ENCODE measurements at places on chromosomes 3 and 15.

- no peak for DNase-seq
Observed at GRCh38 chr3:69079269-69080159, 651 bp downstream of the UBA3 start.

GRCh38 chr3:11547498-11547897, 96.2 kb downstream of the VGLL4 start:
- DNase-seq, result no peak

DNA sequence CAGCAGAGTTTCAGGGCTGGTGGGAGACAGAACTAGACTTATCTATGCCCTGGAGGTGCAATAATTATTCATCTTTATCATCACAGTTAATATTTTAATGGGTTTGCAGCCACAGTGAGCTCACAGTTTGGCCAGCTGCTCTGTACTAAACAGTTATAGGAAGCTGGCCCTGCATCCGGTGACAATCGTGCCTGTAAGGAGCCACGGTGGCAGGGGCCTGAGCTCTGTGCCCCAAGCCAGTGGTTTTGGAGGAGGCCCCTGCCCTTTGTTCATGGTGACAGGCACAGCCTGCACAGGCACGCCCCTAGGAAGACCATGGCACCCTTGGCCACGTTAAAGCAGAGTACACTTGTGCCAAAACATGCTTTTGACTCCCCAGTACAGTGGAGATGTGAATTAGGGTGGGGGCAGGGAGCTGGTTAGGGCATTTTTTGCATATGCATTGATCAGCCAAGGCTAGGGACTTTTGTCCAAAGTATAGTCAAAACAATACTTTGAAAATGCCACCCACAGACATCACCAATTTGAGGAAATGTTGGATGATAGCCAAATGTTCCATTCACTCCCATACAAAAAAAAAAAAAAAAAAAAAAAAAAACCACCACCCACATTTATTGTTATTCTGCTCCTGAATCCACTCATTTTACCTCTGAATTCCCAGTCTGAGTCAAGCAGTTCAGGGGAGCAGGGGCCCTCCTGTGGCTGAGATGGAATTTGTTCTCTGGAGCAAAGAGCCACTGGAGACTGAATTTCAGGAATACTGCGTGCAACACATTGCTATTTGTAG, 3.4 kb upstream of the RFTN1 start:
- no peak for DNase-seq

DNA sequence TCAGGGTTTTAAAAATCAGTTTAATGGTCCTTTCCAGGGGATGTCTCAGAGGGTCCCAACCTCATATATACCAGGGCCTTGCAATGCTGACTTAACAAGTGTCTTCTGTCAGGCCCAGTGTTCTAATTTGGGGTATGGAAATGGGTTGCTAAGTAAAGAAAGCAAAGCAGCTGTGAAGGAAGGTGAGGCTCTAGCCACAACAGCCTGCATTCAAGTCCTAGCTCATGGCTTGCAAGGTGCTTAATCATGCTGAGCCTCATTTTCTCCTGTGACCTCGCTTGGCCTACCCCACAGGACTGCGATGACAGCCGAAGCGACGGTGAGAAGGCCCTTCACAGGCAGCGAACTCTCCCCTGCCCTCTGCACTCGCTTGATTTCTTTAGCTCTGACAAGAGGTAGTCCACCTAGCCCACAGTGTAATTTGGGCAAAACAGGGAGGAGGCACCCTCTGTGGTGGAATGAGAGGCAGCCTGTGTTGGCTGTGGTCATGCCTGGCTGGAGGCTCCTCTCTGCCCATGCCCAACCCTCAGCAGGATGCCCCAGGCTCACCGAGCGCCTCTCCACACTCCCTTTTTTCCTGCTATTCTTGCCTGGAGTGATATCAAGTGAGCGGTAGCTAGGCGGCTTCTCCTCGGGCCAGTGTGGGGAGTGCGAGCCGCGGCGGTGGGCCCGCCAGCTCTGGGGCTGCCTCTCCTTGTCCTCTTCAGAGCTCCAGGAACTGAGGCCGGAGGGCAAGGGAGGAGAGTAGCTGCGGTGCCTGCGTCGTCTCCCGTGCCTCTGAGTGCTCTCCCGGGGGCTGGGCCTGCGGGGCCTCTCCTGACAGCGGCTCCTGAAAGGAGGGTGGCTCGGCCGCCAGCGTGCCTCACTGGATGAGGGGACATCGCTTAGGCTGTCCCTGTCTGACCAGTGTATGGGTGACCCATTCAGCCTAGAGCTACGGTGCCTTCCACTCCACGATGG, 29.2 kb downstream of the ILDR1 start:
- no peak for DNase-seq

DNA sequence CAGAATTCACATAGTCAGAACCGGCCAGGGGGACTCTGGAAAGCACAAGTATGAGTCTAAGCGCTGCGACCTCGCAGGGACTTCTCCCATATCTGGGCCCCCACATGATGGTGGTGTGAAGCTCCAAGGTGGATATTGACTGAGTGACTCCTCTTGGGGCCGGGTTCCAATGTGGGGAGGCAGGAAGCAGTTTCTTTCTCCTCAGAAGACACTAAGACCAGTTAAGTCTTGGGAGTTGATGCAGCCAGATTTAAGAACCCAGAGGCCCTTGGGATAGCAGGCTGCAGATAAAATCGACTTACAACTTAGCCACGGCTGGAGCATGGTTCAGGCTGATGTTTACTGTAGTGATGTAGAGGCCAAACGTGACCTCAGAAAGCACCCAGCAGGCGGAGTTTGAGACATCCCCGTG, 55.4 kb upstream of the KLF13 start:
- DNase-seq, result no peak

GRCh38 chr3:193564012-193564411, 9.3 kb upstream of the ATP13A4 start:
- DNase-seq, result no peak

DNA sequence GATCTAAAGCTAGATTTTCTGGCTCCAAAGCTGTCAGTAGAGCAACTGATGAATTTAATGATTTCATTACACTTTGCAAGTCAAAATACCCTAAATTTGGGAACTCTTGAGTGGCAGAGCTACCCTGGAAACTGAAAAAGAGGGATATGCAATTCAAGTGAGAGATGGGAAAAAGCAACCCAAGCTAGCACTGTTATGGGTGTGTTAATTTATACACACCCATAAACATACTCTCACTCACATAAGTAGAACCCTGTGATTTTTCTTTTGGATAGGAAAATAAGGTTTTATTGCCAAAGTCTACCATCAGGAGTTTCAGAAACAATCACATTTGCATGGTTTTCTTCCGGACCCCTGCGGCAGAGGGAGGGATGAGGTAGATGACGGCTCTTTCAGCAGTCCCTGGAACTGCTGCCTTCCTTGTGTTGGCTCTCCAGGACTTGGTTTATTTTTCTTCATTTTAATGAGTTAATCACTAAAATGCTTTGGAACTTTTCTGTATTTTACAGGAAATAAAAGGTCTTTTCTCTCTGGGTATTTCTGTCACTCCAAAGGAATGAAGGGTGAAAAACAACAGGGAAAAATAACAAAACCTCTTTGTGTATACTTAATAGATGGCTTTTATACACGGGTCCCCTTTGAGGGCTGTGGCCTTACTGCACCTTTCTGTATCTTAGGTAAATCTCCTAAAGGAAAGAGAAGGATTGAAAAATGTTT, 63.8 kb downstream of the TTC23 start:
- DNase-seq, result no peak

GRCh38 chr3:27717200-27717852, 4.8 kb downstream of the EOMES start:
- DNase-seq, result no peak

GRCh38 chr3:116322750-116323375, 122.4 kb downstream of the LSAMP start:
- no peak for DNase-seq

- DNase-seq, result peak; percentile 86
Observed at GRCh38 chr15:63487076-63487757, 17.2 kb upstream of the USP3 start.

- DNase-seq, result peak; percentile 70
Observed at GRCh38 chr15:62389885-62390790, 225.1 kb upstream of the C2CD4B start.

- DNase-seq, result no peak
Observed at GRCh38 chr15:58705105-58705504, 44.4 kb downstream of the ADAM10 start.

Data from stimulated activated CD4-positive, alpha-beta T cell treated with anti-CD3 and anti-CD28 coated beads, TNF-alpha, amount 100 ng/mL, for 48 hours (primary cell).